Stimulated activated naive CD8-positive, alpha-beta T cell treated with anti-CD3 and anti-CD28 coated beads, Interleukin-15, Interleukin-2, amounts not matched to agents 100 U/mL and 50 U/mL, for 24 hours (primary cell): ENCODE measurements at places on chromosomes 1 and 21.

DNA sequence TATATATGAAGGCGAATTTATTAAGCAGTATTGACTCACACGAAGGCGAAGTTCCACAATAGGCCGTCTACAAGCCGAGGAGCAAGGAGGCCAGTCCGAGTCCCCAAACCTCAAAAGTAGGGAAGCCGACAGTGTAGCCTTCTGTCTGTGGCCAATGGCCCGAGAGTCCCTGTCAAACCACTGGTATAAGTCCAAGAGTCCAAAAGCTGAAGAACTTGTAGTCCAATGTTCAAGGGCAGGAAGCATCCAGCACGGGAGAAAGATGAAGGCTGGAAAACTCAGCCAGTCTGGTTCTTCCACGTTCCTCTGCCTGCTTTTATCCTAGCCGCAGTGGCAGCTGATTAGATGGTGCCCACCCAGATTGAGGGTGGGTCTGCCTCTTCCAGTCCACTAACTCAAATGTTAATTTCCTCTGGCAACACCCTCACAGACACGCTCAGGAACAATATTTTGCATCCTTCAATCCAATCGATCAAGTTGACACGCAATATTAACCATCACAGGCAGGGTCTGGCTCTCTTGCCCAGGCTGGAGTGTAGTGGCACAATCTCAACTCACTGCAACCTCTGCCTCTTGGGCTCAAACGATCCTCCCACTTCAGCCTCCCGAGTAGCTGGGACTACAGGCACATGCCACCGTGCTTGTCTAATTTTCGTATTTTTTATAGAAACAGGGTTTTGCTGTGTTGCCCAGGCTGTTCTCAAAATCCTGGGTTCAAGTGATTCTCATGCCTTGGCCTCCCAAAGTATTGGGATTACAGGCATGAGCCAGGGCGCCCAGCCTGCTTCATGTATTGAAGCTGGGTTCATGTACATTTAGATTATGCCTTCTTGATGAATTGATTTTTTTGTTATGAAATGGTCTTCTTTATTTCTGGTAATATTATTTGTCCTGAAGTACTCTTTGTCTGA, 85.3 kb downstream of the DHRS3 start:
- no peak for DNase-seq

DNA sequence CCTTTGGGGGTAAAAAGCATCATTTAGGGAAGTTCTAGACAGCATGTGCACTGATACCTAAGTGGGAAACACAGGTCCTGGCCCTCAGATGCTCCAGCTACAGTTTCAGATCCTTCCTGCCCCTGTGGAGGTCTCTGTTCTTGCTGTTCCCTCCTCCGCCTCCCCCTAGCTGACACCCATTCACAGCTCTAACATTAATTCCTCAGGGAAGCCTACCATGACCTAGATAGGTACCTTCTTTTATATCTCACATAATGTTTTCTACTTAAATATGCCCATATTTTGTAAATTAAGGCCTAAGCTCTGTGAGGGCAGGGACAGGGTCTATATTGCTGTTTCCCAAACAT, 11.3 kb downstream of the TSPAN2 start:
- DNase-seq = no peak

DNA sequence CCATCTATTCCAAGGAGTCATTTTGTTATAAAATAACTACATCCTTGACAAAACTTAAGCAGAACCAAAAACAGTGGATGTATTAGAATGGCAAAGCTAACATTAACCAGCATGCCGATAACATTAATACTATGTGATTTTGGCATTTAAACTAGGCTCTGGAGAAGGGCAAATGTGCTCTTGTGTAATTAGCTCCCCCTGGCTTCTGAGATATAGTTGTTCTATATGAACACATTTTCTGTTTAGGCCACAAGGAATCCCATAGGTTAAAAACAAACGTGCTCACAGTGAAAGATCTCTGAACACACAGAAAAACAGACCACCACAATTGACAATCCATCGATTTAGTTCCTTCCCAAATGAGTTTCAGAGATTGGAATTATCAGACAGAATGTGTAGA, 57.4 kb upstream of the TARS2 start:
- DNase-seq = no peak

- DNase-seq = peak; percentile 91
These were observed at the start of gene RNF187 for GRCh38 chr1:228487336-228488124. Gene RNF187 (plus strand): TSS chr1:228487382.

- DNase-seq = no peak
These were observed 96.7 kb downstream of the ZZZ3 start for GRCh38 chr1:77585610-77586314.

DNA sequence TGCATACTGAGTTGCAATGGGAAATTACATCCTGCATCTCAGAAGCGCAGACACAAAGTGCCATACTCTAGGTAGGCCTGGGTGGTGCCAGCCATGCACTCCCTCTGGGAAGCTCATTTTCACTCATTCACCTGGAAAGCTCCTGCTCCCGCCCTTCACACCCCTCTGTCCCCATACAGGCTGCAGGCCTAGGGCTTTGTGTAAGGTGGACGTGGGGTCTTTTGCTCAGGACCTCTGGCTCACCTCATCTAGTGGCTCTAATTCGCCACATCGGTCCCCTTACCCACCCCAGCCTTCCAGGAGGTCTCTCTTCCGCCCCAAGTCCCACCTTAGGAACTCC, 751 bp downstream of the MRPS15 start:
- DNase-seq = no peak
